ENCODE measurements at places on chromosomes 1 and 21. TPM values are rescaled to one million over a fixed set of nuclear protein-coding genes. Genes with fewer than 3 reads are reported as not detected.

The PPIAL4G gene
- not detected for total RNA-seq

The DIP2A gene
- total RNA-seq, result 49.4 TPM

The VANGL2 gene
- 19.8 TPM for total RNA-seq

DNA sequence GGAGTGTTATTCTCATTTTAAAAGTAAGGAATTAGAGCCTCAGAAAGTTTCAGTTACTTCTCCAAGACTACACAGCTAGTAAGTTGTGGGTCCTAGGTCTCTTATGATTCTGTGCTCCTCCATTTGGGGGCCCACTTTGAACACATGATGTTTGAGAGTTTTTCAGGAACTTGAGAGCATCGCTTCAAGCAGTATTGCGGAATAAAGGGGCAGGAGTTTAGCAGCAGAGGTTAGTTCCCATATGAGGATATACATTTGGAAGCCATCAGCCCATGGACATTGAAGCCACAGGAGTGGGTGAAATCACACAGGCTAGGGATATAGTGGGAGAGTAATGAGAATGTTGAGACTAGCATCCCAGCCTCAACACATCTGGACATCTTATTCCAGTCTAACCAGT, 143.2 kb downstream of the RASAL2 start:
- no peaks in the 10 kb centered on the region for H3K36me3 ChIP-seq
- no peak overlapping the region for H3K27ac ChIP-seq
- no peak overlapping the region for H3K4me3 ChIP-seq
- no peaks in the 10 kb centered on the region for H3K4me1 ChIP-seq
- H3K27me3 ChIP-seq, result no peaks in the 10 kb centered on the region

- DNase-seq, result no peak
- H3K27ac ChIP-seq, result no peak overlapping the region
- H3K4me1 ChIP-seq, result no peaks in the 10 kb centered on the region
- no peaks in the 10 kb centered on the region for H3K27me3 ChIP-seq
- no peak overlapping the region for H3K4me3 ChIP-seq
These were observed 35.5 kb upstream of the DENND1B start for GRCh38 chr1:197810812-197811211.

DNA sequence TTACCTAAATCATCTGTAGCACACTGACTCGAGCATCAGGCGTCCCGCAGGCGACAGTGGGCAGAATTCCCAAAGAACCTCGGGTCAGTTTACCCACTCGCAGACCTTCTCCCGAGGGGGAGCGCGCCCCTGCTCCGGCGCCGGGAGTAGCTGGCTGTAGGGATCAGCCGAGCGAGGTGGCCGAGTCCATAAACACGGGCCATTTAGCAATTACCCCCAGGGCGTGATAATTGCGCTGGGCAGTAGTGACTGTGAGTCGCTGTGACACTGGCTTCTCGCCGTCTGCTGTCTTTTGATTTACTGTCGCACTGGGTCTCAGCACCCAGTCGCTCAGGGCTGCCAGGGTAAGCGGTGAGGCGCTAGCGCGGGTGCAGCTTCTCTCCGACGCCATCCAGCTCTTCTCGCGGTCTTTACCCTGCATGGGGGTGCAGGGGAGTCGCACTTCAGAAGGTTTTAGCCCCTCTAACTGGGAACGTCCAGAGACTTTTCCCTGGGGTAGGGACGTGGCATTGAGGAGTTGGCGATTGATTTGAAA, 16.2 kb downstream of the HLX start:
- DNase-seq, result no peak
- H3K27ac ChIP-seq, result no peak overlapping the region
- H3K36me3 ChIP-seq, result no peaks in the 10 kb centered on the region
- H3K27me3 ChIP-seq, result peaks cover 98% of the 10 kb centered on the region
